Stimulated activated CD4-positive, alpha-beta T cell treated with anti-CD3 and anti-CD28 coated beads, Interleukin-2, amount 100 ng/mL, for 48 hours (primary cell): ENCODE measurements at places on chromosomes 3 and 15.
A peak's percentile ranks its signal among the peaks of the same experiment; 100 is the strongest.

- DNase-seq, result no peak
Observed at GRCh38 chr3:129502641-129503408, 25.6 kb upstream of the RHO start.

GRCh38 chr3:49460188-49460890, 9.7 kb upstream of the DAG1 start:
- no peak for DNase-seq

GRCh38 chr15:100336061-100336460, 5.7 kb downstream of the ADAMTS17 start:
- no peak for DNase-seq

DNA sequence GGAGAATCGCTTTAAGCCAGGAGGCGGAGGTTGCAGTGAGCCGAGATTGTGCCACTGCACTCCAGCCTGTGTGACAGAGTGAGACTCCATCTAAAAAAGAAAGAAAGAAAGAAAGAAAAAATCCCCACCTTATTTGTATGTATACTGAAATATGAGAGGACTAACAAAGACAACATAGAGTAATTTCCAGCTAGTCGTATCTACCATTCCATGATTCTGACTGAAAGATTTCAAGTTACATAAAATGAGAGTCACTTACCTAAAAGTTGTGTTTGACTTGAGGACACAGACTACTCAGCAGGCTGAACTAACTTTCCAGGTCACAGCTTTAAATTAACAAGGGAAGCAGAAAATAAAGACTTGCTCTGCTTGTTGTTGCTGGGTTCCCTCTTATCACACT, 18.8 kb upstream of the PRKCI start:
- no peak for DNase-seq

DNA sequence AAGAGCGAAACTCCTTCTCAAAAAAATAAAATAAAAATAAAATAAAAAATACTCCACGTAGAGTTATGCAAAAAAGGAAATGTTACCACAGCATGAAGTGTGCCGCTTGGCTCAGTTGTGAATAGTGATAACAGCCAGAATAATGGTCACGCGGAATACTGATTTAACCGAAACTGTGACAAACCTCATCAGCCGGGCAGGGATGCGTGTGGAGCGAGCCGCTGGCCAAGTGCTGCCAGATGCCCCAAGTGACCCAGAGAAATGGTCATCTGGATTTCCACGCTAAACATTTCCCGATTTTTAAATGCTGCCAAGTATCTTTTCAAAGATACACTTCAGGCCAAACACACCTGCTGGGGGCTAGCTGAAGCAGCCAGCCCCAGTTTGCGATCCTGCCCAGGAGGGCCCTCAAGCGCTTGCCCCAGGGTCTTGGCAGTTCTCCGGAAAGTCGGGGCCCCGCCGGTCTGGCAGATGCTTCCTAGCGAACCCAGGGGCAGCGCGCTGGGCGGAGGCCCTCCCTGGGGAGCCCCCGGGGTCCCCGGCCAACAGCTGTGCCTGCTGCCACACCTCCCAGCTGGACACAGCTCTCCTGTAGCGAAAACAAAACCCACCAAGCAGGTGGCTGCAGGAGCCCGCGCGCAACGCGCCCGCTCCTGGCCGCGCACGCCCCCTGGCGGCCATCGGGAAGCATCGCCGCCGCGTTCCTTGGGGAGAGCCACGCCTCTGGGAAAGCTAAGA, 35.1 kb downstream of the CMTM6 start:
- DNase-seq, result peak; percentile 82

DNA sequence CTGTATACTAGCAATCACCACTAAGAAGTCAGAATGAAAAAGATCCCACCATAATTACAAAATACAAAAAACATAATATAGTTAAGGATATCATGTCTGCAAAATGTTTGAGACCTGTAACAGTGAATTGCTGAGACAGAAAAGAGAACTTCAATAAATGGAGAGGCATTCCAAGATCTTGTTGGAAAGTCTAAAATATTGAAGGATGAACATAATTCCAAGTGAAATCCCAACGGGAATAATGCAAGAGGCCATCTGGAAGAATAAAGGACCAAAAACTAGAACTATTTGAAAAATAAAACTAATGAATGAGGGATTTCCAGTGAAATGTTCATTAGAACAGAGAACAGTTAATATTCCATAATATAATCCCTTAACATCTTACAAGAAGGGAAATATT, 110.9 kb downstream of the COL6A6 start:
- no peak for DNase-seq

DNA sequence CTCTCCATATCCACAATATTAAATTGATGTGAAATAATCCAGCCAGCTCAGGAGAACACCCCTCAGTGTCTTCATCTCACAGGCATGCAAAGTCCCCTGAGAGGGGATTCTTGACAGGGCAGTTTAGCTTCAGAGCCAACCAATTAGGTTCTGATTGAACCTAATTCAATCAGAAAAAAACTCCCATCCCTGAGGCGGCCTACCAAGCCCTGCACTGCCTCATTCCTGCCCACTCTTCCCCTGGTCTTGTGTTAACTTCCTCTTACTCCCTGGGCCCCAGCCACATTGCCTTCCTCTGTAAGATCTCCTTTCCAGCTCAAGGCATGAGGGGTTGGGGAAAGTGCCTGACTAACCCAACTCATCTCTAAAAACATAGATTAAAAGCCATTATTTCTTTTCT, 46.1 kb downstream of the FRMD4B start:
- no peak for DNase-seq

- DNase-seq, result no peak
Observed at GRCh38 chr3:141707741-141708203, 30.3 kb upstream of the RNF7 start.

GRCh38 chr3:69569520-69569919, 169.7 kb upstream of the MITF start:
- no peak for DNase-seq

DNA sequence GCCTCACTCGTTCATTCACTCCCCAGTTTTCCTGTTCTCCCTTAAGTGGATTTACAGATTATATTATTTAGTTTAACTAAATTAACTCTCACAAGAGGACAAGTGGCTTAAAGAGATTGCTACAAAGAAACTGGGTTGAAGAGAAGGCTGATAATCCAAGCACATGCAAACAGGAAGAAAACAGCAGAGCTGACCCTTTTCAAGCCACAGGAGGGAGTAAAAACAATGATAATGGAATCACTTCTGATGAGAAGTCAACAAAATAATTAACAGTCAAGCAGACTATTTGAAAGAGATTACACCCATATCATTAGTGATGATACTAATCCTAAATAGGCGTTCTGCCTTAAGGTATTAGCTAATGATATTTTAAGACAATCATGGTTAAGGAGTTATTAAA, 31.7 kb downstream of the BOC start:
- DNase-seq, result no peak

GRCh38 chr3:157336252-157337009, 100.2 kb upstream of the PTX3 start:
- DNase-seq, result no peak

DNA sequence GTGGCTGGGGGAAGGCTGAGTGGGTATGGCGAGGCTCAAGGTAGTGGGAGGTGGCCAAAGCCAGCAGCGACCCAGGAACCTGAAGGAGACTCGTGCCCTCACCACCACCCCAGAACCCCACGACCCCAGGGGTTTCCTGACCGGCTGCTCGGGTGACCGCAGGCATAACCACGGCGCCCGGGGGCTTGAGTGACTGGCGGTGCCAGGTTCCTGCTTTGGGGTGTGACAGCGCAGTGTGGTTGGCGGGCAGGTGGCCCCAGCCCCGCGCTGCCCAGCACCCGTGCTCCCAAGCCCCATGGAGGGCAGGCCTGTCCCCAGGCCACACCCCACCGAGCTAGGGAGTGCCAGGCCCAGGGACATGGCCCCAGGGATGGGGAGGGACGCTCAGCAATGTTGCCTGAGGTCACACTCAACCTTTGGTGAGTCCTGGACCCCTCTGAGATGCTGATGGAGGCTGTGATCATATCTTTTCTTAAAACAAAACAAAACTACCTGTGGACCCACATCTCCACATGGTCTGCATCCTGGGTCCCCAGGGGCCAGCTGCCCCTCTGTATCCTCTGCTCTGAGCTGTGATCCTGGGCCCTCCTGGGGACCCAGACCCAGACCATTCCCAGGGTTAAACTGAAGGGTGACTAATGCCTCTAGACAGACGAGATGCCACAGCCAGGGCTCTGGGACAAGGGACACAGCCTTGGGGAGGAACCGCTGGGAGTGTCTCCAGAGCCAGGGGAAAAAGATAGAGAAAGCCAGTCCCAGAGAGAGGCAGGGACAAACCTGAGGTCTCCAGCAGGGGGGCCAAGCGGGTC, 13.0 kb downstream of the DNAJB8 start:
- no peak for DNase-seq

GRCh38 chr15:58762731-58763130, 8.4 kb upstream of the MINDY2 start:
- DNase-seq, result no peak
